Suppressor macrophage treated with lipopolysaccharide for 4 hours (primary cell): ENCODE measurements at places on chromosomes 6 and 20.

DNA sequence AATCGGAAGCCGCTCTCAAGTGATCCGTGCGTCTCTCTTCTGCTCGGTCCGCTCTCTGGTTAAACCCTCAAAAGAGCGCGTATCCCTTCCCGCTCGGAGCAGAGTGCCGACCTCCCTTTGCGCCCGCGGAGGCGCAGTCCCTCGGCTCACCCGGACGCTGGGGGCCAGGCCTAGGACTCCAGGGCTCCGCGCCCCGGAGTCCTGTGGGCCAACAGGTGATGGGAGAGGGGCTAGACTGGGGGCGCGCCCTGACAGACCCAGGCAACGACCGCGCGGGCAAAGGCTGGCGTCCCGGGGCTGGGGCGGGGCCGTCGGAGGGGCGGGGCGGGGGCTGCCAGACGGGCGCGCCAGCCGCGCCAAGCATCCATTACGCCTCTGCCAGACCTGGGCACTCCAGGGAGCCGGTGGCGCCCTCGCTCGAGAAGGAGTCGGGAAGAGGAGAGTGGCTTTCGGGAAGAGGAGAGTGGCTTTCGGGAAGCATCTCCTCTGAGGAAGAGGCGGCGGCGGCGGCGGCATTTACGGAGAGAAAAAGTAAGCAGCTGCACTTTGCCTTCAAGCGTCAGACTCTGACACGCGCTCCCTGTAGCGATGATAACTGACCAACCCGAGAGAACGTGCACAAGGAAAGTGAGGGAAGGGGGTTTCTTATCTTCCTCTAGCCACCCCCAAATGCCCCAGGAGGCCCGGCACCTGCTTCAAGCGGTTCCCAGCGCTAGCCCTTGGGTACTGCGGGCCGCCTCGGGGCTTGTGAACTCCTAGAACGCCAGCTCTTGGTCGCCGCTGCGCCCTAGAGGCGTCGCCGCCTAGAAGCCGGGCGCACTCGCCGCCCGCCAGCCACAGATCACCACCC is 2.6 kb downstream of the EPHA7 start:
- DNase-seq, result no peak

- DNase-seq, result peak; percentile 20
Observed at GRCh38 chr6:32613475-32613874, 23.7 kb upstream of the HLA-DQA1 start.

- no peak for DNase-seq
Observed at GRCh38 chr6:158707821-158708195, 58.0 kb downstream of the SYTL3 start.

- no peak for DNase-seq
Observed at GRCh38 chr6:154686162-154686561, 47.1 kb upstream of the SCAF8 start.

DNA sequence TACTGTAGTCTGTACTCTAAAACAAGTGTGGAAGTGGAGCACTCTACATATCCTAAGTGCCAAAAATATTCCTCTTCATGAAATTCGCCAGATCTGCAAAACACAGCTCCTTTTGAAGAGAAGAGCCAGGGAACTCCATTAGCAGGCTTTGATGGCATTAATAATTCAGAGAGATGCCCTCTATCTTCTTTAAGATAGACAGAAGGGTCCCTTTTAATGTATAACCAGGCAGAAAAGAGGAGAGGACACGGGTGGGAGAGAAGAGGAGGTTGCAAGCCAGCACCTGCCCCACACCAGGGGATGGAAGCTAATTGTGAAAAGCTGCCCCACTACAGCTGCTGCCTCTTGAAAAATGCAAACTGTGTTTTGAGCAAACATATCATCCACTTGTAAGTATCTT is 3.7 kb upstream of the RFPL4B start:
- DNase-seq, result no peak

GRCh38 chr20:24097506-24098245 is 109.1 kb upstream of the GGTLC1 start:
- no peak for DNase-seq

DNA sequence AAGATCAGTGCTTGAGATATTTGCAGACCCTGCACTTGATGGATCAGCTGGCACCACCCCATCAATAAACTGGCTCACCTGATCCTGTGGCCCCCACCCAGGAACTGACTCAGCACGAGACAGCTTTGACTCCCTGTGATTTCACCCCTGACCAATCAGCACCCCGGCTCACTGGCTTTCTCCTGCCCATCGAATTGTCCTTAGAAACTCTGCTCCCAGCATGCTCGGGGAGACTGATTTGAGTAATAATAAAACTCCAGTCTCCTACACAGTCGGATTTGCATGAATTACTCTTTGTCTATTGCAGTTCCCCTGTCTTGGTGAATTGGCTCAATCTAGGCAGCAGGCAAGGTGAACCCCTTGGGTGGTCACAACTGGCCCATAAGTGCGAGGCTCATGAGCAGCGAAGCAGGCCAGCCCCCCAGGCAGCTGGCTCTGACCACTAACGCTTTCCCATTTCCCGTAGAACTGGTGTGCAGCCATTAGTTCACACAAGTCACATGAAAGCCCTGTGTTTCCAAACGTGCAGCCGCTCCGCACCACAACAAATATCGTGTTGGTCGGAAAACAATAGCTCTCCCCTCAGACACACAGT is 79.6 kb downstream of the RSPH3 start:
- DNase-seq, result no peak

GRCh38 chr6:109056661-109057060 is 38.0 kb downstream of the SESN1 start:
- DNase-seq, result no peak

DNA sequence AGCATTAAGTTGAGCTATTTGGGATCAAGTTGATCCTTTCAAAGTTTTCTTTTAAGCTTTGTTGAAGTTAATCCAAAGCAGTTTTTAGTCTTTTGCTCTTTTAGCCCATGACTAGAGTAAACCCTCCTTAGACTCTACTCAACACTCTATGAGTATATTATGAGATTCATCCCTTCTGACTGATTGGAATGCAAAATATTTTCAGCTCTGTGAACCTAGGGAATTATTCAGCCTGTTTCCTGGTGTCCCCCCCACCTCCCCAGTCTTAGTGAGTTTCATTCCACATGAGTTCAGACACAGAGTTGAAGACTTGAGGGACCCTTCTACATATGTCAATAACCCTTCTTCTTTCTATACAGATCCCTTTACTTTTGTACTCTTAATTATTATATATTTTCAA is 413.7 kb downstream of the RFPL4B start:
- no peak for DNase-seq

GRCh38 chr6:71349976-71350615 is 61.5 kb downstream of the OGFRL1 start:
- no peak for DNase-seq

DNA sequence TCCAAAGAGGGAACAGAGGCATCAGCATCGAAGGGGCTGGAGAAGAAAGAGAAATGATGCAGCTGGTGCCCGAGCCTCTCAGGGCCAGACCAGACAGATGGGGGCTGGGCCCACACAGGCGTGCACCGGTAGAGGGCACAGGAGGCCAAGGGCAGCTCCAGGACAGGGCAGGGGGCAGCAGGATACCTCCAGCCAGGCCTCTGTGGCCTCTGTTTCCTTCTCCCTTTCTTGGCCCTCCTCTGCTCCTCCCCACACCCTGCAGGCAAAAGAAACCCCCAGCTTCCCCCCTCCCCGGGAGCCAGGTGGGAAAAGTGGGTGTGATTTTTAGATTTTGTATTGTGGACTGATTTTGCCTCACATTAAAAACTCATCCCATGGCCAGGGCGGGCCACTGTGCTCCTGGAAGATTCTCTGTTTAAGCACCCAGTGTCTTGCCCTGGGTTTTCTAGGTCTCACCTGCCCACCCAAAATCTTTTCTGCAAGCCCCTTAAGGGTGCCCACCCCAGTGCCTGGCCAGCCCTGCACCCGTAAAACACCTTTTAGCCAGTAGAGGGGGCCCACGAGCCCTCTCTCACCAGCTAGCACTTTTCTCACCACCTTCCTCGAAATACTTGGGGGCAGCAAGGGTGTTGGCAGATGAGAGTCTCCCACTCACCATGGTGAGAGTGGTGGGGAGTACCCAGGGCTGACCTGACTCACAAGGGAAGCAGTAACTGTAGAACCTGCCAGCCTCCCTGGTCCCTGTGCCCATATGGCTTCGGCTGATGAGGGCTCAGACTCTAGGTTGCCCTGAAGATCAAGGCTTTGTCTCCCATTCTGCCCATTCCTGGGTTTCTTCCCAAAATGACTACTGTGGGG is 35.7 kb upstream of the ID1 start:
- peak; percentile 45 for DNase-seq

DNA sequence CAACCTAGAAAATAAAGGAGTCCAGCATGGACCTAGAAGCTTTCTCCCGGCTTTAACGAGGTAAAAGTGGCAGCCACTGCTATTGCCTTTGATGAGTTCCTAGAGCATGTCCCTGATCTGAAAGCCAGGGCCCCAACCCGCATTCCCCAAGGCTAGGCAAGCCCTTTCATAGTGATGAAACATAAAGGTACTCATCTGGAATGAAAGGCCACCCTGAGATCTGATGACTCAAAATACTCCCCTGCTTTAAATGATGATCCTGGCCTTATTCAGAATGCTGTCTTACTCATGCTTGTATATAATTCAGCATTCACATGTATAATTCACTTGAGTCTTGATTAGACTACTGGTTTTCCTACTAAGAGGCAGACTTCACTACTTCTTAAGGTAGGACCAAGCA is 21.3 kb downstream of the TTPAL start:
- DNase-seq, result no peak

DNA sequence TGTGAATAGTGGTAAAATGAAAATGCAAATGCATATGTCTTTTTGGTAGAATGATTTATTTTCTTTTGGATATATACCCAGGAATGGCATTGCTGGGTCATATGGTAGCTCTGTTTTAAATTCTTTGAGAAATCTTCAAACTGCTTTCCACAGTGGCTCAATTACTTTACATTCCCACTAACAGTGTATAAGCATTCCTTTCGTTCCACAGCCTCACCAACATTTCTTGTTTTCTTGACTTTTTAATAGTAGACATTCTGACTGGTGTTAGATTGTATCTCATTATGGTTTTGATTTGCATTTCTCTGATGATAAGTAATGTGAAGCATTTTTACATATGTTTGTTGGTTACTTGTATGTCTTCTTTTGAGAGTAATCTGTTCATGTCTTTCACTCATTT is 144.0 kb downstream of the SIM1 start:
- no peak for DNase-seq

GRCh38 chr20:48096212-48096875 is 311.1 kb upstream of the SULF2 start:
- no peak for DNase-seq

GRCh38 chr20:57902473-57902872 is 192.7 kb upstream of the PMEPA1 start:
- DNase-seq, result no peak

DNA sequence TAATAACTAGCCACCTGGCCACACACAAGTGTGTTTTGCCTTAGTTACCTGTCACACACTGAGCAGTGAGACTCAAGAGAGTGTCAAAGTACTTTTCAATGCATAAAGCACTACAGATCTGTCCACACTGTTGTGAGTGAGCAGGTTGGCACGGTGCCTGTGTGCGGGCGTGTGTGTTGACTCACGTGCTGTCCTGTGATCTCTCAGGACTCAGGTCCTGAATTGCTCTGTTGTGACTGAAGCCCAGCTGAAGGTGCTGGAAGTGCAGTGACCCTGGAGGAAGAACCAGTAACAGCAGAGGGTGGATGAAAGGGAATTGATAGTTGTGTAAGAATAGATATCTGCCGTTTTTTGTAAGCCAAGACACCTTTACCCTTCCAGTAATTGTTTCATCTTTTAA is 18.3 kb downstream of the SLC16A10 start:
- DNase-seq, result peak; percentile 68

DNA sequence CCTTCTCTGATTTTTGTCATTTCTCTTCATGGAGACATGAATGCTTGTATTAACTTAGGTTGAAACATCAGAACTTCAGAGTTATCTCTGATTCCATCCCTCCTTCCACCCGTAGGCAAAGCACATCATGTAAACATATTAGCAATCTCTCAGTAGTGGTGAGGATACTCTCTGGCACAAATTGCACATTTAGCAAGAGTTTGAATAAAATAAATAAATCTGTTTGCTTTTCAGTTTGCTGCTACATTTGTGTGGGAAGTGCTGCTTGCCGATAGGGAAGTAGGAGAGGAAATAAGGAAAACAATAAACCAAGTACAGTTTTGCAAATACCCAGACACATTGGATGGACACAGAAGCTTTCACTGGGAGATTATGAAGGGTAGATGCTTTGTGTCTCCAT is 359.0 kb downstream of the BCKDHB start:
- DNase-seq, result no peak

DNA sequence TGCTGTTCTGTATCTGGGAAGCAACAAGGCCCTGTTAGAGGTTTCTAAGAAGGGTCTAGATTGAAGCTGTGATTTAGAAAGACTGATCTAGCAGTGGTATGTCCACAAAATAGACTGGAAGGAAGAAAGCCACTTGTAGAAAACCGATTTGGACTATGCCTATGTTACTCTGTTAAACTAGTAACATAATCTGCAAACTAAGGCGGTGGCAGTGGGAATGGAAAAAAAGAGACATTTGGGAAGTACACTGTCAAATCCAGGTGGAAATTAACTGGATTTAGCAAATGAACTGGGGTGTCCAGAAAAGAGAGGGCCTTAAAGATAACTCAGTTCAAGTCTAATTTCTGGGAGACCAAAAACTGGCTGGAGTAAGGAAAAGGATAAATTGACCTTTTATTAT is 11.6 kb downstream of the ILRUN start:
- no peak for DNase-seq
